CD4-positive, alpha-beta T cell treated with Interleukin-4 for 4 hours (primary cell): ENCODE measurements at places on chromosomes 7 and 10.
A peak's percentile ranks its signal among the peaks of the same experiment; 100 is the strongest.

DNA sequence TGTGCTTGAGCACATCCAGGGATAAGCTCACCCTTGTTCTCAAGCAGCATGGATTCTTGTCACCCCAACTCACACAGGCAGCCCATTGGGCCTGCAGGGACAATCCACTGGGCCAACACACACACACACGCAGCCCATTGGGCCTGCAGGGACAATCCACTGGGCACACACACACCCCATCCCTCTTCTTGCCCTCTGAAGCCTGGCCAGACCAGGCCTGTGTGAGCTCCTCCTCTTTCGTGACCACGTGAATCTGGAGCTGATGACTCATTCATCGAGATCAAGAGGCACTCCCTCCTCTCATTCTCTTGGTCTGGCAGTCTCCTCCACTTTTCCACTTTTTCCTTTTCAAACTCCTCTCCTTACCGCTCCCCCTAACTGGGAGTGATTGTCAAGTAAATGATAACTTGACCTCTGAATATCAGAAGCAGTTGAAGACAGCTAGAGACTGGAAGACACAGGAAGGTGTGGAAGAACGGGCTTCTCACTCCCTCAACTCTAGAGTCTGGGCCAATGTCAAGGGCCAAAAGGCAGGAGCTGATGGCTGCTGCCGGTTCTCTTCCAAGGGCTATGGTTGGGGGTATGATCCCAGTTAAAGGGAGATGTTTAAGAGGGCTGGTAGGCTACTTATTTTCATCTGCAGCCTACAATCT, 89.7 kb downstream of the HIPK2 start:
- DNase-seq, result no peak

DNA sequence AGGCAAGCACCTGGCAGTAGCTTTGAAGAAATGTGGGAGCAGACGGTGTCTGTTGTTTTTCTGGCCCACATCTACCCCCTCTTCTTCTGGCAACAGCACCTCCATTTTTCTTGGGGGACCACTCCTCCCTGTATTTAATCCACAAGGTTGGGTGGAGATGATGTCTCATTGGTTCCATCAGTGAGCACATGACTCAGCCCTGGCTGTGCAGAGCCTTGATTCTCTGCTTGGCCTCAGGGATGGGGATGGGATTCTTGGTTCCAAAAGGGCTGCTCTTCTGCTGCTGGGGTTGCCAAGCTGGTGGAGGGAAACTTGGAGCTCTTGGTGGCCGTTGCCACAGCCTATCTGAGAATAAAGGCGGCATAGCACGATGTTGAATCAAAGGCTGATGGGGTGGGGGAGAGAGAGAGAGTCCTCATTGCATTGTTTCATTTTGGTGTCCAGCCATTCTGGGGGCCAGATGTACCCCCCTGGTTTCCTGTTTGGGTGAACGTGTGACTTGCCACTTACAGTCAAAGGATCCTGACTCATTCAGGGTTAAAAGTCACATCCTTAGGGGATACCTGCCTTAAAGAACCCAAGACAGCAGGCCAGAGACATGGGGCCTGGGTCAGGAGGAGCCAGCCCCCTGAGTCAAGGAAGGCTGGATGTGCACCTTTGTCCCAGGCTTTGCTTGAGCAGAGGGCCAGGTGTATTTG, 25.9 kb downstream of the GRK5 start:
- DNase-seq, result no peak

GRCh38 chr10:74753442-74754211, 72.8 kb upstream of the KAT6B start:
- no peak for DNase-seq

DNA sequence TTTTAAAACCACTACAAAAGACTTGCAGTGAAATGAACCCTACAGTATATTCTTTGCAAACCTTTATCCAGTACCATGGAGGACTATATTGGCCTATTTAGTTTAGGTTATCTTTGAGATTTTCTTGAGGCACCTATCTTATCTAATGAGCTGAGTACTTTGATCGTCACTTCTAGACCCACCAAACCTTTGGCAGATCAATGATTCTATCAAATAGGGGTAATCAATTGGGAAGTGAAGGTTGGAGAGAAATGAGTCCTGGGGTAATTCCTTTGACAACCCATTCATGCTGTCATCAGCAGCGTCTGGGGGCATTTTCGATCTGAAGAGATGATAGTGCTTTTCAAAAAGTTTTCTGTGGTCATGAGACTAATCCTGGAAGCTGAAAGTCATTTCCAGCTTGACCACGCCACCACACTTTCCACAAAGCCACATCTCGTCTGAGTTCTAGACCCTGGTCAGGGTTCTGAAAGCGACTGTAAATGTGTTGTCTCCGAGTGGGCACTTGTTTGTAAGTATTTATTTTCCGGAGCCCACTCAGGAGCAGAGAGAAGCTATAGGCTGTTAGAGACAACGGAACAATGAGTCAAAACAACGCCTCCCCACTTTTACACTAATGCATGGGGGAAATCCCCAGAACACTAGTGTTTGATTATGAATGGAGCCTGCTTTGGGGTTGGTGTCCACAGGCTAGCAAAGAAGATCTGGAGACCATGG, 4.8 kb downstream of the EGR2 start:
- DNase-seq, result peak; percentile 56

- DNase-seq, result no peak
Measured at GRCh38 chr10:119845656-119846055, 27.0 kb downstream of the MCMBP start.

DNA sequence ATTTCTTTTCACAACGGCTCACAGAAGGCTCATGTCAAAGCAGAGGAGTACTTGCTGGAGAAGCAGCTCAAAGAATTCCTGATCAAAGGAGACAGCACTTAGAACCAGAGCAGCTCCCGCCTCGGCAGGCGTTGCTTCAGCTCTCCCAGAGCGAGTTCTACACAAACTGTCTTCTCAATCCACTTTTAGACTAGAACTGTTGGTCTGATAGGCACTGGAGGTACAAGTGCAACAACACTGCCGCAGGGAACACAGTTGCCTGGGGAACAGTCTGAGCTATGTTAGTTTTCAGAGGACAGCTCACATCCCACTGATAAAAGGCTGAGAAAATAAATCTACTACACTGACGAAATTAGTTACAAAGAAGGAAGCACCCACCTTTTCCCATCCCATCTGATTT, 35.4 kb downstream of the CYTH3 start:
- no peak for DNase-seq

GRCh38 chr10:125158275-125158600, 2.1 kb downstream of the CTBP2 start:
- no peak for DNase-seq

DNA sequence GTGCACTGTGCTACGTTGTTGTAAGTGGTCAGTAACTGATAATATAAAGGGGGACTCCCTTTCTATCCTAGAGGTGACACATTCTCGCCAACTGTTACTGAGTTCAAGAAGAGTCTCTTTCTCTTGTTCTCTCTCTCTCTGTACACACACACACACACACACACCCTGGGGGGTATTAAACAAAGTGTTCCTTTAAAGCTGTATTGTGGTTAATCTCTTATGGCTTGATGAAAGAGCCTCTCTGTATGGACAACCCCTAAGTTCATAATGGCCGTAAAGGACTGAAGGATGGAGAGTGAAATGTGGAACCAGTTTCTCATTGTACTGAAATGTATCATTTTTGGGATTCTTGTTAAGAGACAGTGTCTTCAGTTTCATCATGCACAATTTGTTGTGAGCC, 145.2 kb upstream of the BMPER start:
- no peak for DNase-seq

GRCh38 chr7:44876393-44876792, 8.9 kb downstream of the PURB start:
- DNase-seq, result no peak

DNA sequence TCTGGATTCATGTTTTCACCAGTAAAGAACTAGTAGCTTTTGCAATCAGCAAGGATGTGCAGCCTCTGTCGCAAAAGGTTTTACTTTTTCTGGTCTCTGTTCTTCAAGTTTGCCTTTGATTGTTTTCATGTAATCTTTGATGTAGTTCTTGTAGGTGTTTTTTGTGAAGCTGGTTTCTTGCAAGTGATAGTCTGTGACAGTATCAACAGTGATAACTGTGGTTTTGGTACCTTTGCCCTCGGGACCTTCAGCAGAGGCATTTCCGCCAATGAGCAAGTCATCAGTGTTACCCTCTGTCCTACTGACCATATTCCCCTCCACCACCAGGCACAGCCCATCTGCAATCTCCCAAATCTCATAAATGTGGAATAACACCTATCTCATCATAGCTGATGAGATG, 55.1 kb downstream of the IPMK start:
- DNase-seq, result no peak

- DNase-seq, result no peak
Measured at GRCh38 chr10:99998889-99999288, 10.9 kb downstream of the DNMBP start.

- peak; percentile 20 for DNase-seq
Measured at GRCh38 chr10:102611514-102612087, 32.7 kb upstream of the TRIM8 start.

GRCh38 chr10:110643653-110644597, at the start of gene RBM20:
Gene RBM20, plus strand, starts transcription at chr10:110644336. Its CDS starts 119 bp downstream, at chr10:110644455.
- DNase-seq, result no peak

GRCh38 chr7:54956865-54957264, 62.0 kb upstream of the EGFR start:
- DNase-seq, result no peak

- DNase-seq, result no peak
Measured at GRCh38 chr10:47127188-47127785, 172.7 kb upstream of the GDF10 start.

GRCh38 chr10:33154590-33154989, 179.9 kb downstream of the NRP1 start:
- DNase-seq, result no peak

- DNase-seq, result no peak
Measured at GRCh38 chr10:69201045-69201444, 19.1 kb upstream of the HKDC1 start.

DNA sequence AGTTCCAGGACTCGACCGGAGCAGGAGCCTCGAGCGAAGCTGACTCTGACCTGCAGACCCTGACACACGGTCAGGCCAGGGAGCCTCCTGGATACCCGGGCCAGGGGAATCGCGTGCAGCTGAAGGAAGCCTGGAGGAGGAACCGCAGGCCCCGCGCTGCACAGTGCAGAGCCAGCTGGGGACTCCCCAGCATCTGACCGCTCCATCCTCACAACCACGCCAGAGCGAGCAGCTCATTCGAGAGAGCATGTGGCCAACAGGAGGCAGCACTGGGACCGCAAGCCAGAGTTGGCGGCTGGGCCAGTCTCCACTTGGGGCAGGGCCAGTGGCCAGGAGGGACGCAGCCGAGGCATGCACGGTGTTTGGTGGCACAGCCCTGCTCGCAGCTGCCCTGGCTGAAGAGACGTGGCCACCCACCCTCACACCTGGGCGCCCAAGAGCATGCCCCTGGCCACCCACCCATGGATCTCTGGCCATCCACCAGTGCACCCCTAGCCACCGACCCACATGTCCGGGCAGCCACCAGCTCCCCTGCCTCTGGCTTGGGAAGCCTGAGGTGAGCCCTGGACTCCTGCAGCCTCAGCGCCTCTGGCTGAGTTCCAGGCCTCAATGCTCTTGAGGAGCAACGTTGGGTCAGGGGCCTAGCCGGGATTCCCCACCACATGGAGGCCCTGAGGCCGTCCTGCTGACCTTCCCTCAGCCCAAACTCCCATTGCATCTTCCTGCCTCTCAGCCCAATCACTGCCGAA, 213.9 kb downstream of the ELFN1 start:
- DNase-seq, result no peak

- no peak for DNase-seq
Measured at GRCh38 chr10:94104316-94105000, 110.7 kb downstream of the PLCE1 start.

DNA sequence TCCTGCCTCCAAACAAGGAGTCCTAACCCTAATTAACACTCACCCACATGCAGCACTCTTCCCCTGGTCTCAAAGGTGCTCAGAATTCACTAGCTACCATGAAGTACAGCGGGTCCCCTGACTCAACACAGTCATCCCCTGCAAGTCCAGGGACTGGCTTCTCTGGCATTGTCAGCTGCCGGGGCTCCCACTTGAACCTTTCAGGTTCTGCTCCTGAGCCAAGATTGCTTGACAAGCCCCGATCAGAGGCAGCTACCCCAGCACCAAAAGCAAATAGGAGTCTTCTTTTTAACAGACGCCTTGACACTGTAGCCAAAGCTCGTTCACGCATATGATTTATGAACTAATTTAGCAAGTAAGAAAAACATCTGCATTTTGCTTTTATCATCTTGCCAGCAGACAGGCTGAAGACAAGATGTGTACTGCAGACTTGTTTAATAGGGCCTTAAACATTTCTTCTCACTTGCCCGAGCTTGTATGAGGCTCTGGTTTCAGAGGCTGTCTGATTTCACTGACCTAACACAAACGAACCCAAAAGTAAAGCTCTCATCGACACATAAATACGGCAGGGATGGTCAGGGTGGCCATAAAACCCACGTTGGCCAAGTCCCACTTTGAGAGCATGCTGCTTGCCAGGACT, 67.6 kb upstream of the ADAM12 start:
- no peak for DNase-seq

DNA sequence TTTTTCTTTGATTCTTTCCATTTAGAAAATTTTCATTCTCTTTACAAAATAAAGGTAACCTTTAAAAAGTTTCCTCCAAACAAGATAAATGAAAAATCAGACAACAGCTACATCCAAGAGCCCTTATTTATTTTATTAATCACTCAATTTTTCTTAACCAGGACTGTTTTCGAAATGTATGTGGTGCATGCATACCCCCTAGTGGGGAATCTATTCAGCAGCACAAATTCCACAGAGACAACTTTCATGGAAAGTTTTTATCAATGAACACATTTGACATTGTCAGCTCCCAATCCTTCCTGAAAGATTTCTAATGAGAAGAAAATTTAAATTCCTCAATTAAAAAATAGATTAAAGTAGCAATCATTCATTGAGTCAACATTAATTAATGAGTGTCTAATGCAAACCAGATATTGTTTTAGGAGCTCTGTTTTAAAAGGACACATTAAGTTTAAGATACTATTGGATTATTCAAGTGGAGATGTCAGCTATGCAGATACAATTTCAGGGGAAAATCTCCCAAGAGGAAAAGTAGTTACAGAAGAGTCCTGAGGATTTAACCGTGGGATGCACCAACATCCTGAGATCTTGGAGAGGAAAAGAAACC, 5.2 kb upstream of the HTR7 start:
- peak; percentile 22 for DNase-seq

- no peak for DNase-seq
Measured at GRCh38 chr10:75883081-75884072, 452.0 kb downstream of the LRMDA start.

DNA sequence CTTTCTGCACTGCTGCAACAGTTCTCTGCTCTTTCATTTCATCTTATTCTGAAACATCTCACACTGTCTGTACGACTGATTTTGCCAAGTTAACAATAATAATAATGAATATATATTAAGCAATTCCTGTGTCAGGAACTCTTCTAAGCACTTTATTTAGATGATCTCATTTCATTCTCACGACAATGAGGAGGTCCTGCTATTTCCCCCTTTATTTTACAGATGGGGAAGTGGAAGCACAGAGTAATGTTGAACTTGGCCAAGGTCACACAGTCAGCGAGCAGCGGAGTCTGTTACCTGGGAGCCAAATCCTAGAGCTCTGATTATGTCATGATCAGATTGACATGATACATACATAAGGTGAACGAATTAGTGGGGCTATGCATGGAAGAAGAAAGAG, 5.8 kb downstream of the MRC1 start:
- no peak for DNase-seq
